ENCODE measurements at places on chromosomes 12 and 14.
A peak's percentile ranks its signal among the peaks of the same experiment; 100 is the strongest.

DNA sequence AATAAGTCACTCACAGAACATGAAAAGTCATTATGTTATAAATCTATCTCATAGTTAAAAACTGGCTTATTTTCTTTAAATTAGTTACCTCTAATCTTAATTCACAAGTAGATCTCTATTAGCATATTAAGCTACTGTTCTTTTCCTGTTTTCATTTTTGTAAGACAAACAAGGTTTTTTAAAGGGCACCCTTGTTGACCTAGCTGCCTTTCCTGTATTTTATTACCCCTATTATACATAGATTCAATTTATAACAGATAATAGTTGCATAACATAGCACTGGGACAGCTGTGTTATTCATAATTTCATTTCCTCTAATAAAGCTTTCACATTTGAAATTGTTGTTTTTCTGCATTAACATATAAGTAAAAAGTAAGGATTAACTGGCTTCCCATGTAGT lies 1500.7 kb upstream of the FLRT2 start:
- no peaks in the 10 kb centered on the region for H3K4me1 ChIP-seq
- H3K36me3 ChIP-seq = no peaks in the 10 kb centered on the region
- no peak for DNase-seq
- no peak overlapping the region for H3K4me3 ChIP-seq

GRCh38 chr12:128684352-128684751 lies 139.4 kb downstream of the SLC15A4 start:
- no peak overlapping the region for H3K4me3 ChIP-seq
- DNase-seq = no peak
- no peaks in the 10 kb centered on the region for H3K4me1 ChIP-seq
- no peak overlapping the region for H3K27ac ChIP-seq
- no peaks in the 10 kb centered on the region for H3K36me3 ChIP-seq

- H3K27ac ChIP-seq = no peak overlapping the region
- no peaks in the 10 kb centered on the region for H3K27me3 ChIP-seq
- H3K36me3 ChIP-seq = no peaks in the 10 kb centered on the region
- peaks cover 12% of the 10 kb centered on the region for H3K4me1 ChIP-seq
- DNase-seq = no peak
Observed at GRCh38 chr12:64085996-64086395, 136.1 kb downstream of the KICS2 start.

- H3K4me3 ChIP-seq = no peak overlapping the region
- H3K36me3 ChIP-seq = no peaks in the 10 kb centered on the region
- no peaks in the 10 kb centered on the region for H3K27me3 ChIP-seq
- H3K4me1 ChIP-seq = peaks cover 45% of the 10 kb centered on the region
Observed at GRCh38 chr12:92133171-92133570, 12.5 kb downstream of the BTG1 start.

GRCh38 chr14:90263748-90264449 lies 7.5 kb downstream of the PSMC1 start:
- H3K4me1 ChIP-seq = peaks cover 13% of the 10 kb centered on the region
- H3K27me3 ChIP-seq = no peaks in the 10 kb centered on the region
- no peak overlapping the region for H3K4me3 ChIP-seq
- peak; percentile 41 for DNase-seq
- no peaks in the 10 kb centered on the region for H3K36me3 ChIP-seq

- no peak overlapping the region for H3K4me3 ChIP-seq
- no peaks in the 10 kb centered on the region for H3K27me3 ChIP-seq
- H3K27ac ChIP-seq = no peak overlapping the region
- no peaks in the 10 kb centered on the region for H3K4me1 ChIP-seq
- no peaks in the 10 kb centered on the region for H3K36me3 ChIP-seq
Observed at GRCh38 chr12:19199332-19199731, 69.8 kb downstream of the PLEKHA5 start.

DNA sequence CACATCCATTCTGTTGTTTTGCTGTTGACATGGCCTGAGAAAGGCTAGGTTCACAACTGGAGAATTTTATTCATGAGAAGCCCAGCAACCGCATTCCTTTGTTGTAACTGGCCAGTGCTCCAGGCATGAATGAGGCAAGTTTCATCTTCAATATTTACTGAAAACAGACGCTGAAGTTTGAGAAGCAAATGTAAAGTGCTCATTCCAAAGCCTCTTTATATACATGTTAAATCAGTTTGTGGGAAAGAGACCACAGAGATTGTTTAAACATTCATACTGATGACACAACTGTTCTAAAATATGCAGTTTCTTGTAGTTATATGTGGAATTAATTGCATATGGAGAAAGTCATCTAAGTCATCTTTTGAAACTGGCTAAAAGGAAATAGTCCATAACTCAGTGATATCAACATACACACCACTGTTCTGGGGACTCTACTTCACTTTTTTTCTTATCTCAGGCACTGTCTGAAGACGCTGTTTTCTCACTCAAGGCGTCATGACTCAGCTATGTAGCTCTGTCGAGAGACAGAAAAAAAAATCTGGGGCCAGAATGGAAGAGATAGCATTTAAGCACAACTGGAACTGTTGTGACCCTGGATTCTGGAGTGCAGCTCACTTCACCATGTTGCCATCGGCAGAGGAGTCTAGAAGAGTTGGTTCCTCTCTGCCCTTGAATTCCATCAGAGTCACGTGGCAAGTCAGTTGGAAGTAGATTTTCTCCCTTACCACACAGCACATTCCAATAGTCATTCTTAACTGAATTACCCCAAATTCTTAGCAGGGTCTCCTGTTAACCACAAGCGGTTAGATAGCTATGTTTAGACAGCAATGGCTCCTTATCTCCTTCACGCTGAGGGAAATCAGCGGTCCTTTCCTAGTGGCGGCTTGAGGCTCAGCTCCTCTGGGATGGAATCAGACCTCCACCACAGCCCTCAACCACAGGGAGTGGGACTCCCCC lies 258.4 kb upstream of the HMGA2 start:
- H3K27ac ChIP-seq = no peak overlapping the region
- no peak for DNase-seq
- H3K27me3 ChIP-seq = no peaks in the 10 kb centered on the region

GRCh38 chr12:131264635-131265034 lies 310.9 kb downstream of the ADGRD1 start:
- DNase-seq = no peak
- no peaks in the 10 kb centered on the region for H3K36me3 ChIP-seq
- no peaks in the 10 kb centered on the region for H3K4me1 ChIP-seq

GRCh38 chr14:25574628-25575325 lies 524.8 kb upstream of the STXBP6 start:
- no peak overlapping the region for H3K27ac ChIP-seq
- no peaks in the 10 kb centered on the region for H3K4me1 ChIP-seq
- DNase-seq = no peak

DNA sequence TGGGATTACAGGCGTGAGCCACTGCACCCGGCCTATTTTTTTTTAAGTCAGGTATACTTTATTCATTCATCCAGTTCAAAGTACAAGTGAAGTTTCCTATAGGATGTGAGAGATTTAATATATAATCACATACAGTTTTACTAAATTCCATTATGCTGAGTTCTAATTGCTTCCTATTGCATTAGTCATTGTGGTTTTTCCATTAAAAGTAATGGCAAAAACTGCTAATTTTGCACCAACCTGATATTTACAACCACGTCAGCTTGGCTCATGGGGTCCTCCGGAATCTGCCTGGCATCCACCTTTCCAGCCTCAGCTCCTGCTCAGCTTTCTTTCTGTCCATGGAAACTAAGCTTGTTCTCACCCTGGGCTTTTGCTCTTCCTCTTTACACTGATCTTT lies 67.0 kb upstream of the CSRP2 start:
- H3K27me3 ChIP-seq = no peaks in the 10 kb centered on the region
- no peak overlapping the region for H3K4me3 ChIP-seq
- no peak for DNase-seq
- H3K27ac ChIP-seq = no peak overlapping the region

GRCh38 chr14:100733152-100733850 lies 6.6 kb downstream of the DLK1 start:
- H3K4me3 ChIP-seq = no peak overlapping the region
- H3K27ac ChIP-seq = no peak overlapping the region
- peaks cover 37% of the 10 kb centered on the region for H3K27me3 ChIP-seq

- no peaks in the 10 kb centered on the region for H3K27me3 ChIP-seq
- no peaks in the 10 kb centered on the region for H3K4me1 ChIP-seq
- no peak overlapping the region for H3K4me3 ChIP-seq
- no peaks in the 10 kb centered on the region for H3K36me3 ChIP-seq
- DNase-seq = no peak
- H3K27ac ChIP-seq = no peak overlapping the region
Observed at GRCh38 chr14:47691829-47692228, 16.4 kb upstream of the MDGA2 start.

- H3K4me3 ChIP-seq = no peak overlapping the region
- no peaks in the 10 kb centered on the region for H3K4me1 ChIP-seq
- no peaks in the 10 kb centered on the region for H3K36me3 ChIP-seq
- H3K27me3 ChIP-seq = peaks cover 26% of the 10 kb centered on the region
- no peak for DNase-seq
- no peak overlapping the region for H3K27ac ChIP-seq
Observed at GRCh38 chr12:52976574-52977071, 27.7 kb downstream of the KRT18 start.

- no peak overlapping the region for H3K4me3 ChIP-seq
- no peak for DNase-seq
- H3K27me3 ChIP-seq = no peaks in the 10 kb centered on the region
Observed at GRCh38 chr12:46020768-46021167, 30.4 kb upstream of the SCAF11 start.

- H3K27ac ChIP-seq = no peak overlapping the region
- H3K4me3 ChIP-seq = no peak overlapping the region
- H3K27me3 ChIP-seq = no peaks in the 10 kb centered on the region
- no peak for DNase-seq
- no peaks in the 10 kb centered on the region for H3K36me3 ChIP-seq
- H3K4me1 ChIP-seq = no peaks in the 10 kb centered on the region
Observed at GRCh38 chr12:94575024-94575423, 75.3 kb downstream of the TMCC3 start.

- H3K4me1 ChIP-seq = peaks cover 12% of the 10 kb centered on the region
- H3K27ac ChIP-seq = no peak overlapping the region
- H3K36me3 ChIP-seq = no peaks in the 10 kb centered on the region
- no peak overlapping the region for H3K4me3 ChIP-seq
- DNase-seq = no peak
- H3K27me3 ChIP-seq = no peaks in the 10 kb centered on the region
Observed at GRCh38 chr12:15015121-15015520, 42.3 kb downstream of the PDE6H start.

- no peak overlapping the region for H3K27ac ChIP-seq
- no peak overlapping the region for H3K4me3 ChIP-seq
- no peaks in the 10 kb centered on the region for H3K36me3 ChIP-seq
- H3K27me3 ChIP-seq = no peaks in the 10 kb centered on the region
Observed at GRCh38 chr12:27436768-27437167, 9.8 kb upstream of the SMCO2 start.

- no peaks in the 10 kb centered on the region for H3K27me3 ChIP-seq
- no peak overlapping the region for H3K4me3 ChIP-seq
- no peak overlapping the region for H3K27ac ChIP-seq
- no peak for DNase-seq
- no peaks in the 10 kb centered on the region for H3K4me1 ChIP-seq
Observed at GRCh38 chr12:38998887-38999482, 93.6 kb upstream of the CPNE8 start.

GRCh38 chr14:102320033-102320660 lies 601 bp downstream of the ZNF839 start:
- peak overlapping the region; percentile 76 for H3K4me3 ChIP-seq
- H3K27ac ChIP-seq = peak overlapping the region; percentile 32
- peak; percentile 14 for DNase-seq
- H3K27me3 ChIP-seq = no peaks in the 10 kb centered on the region

GRCh38 chr14:93032421-93032936 lies 83.2 kb downstream of the ITPK1 start:
- H3K4me3 ChIP-seq = no peak overlapping the region
- no peaks in the 10 kb centered on the region for H3K27me3 ChIP-seq
- DNase-seq = no peak
- no peaks in the 10 kb centered on the region for H3K36me3 ChIP-seq
- H3K4me1 ChIP-seq = no peaks in the 10 kb centered on the region

DNA sequence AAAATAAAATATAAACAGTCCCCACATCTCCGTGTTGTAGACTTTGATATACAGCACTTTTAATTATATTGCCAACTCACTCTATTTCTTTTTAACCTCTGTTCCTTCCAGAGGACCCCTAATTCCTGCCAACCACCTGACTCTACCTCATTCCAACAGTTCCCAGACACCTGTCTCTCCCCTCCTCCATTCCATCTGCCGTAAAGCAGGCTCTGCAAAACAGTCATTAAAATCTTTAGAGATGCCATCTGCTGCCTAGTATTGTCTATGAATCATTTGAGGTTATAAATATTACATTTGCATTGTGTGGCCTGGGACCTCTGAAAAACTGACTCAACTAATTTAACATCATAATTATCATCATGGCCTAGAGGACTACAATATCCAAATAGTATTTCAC lies 148.8 kb upstream of the DCN start:
- no peaks in the 10 kb centered on the region for H3K27me3 ChIP-seq
- H3K27ac ChIP-seq = no peak overlapping the region
- H3K4me1 ChIP-seq = no peaks in the 10 kb centered on the region
- H3K4me3 ChIP-seq = no peak overlapping the region

DNA sequence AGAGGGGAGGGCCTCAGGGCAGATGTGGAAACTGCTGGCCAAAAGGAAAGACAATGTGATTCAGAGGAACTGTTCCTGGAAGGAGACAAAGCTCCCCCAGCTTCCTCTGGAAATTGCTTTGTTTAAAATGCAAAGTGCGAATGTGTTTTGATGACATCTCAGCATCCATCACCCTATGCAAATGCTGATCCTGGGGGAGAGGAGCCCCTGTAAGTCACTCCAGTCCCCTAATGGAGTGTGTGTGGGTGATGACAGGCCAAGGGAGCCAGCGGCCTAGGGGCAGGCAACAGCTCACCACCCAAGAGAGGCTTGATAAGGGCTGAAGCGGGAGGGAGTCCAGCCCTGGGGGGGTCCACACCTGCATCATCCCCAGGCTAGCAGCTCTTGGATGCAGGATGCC lies 134.2 kb downstream of the ESRRB start:
- no peak overlapping the region for H3K4me3 ChIP-seq
- no peaks in the 10 kb centered on the region for H3K4me1 ChIP-seq
- H3K27ac ChIP-seq = no peak overlapping the region
- no peak for DNase-seq

DNA sequence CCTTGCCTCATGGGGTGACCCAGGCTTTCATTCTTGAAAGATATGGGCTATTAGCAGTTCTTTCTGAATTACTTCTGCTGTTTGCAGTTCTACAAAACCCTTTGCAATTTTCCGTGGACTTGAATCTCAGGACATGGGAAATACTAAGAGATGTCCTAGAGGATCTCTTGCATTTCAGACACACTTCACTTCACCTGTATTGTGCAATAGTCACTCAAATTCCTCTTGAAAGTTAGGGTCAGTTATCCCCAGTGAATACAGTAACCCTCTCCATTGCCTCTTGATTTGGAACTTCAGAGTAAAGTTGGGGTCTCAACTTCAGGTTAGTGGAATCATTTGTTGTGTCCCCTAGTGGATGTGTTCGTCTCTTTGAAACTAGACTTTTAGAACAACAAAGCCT lies 31.8 kb downstream of the YLPM1 start:
- H3K27ac ChIP-seq = no peak overlapping the region
- no peaks in the 10 kb centered on the region for H3K36me3 ChIP-seq
- no peak overlapping the region for H3K4me3 ChIP-seq
- no peak for DNase-seq
